ENCODE measurements at places on chromosomes 2 and 18.
A peak's percentile ranks its signal among the peaks of the same experiment; 100 is the strongest.

DNA sequence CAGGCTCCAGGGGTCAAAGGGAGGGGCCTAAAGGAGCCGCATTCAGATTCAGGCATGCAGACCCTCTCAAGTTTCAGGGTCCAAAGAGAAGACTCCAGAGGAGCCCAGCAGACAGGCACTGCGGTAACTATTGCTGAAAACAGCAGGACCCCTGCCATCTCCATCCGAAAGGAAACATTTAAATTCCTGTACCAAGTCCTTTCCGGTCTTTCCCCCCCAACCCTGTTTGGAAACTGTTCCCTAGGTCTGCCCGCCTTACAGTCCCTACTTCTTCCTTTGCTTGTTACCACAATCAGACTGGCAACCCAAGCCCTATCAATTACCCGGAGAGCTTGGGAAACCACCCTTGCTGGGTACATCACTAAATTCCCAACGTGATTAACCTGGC, 82.0 kb downstream of the DNMT3A start:
- DNase-seq, result no peak

DNA sequence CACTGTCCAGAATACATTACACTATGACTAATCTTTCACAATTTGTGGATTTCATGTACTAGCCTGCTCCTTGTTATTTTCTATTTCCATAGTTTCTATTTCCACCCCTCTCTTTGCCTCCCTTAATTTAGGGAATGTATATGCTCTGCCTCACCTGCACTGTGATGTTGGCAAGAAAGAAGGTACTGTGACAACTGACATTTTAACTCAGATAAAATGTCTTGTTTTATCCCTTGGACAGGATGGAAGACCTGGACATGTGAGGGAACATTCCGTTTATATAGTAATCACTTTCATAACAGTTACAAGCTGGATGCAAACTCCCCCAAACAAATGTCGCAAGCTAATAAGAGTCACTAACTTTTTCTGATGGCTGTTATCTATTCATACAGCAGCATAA, 21.5 kb upstream of the DSG3 start:
- DNase-seq, result no peak

DNA sequence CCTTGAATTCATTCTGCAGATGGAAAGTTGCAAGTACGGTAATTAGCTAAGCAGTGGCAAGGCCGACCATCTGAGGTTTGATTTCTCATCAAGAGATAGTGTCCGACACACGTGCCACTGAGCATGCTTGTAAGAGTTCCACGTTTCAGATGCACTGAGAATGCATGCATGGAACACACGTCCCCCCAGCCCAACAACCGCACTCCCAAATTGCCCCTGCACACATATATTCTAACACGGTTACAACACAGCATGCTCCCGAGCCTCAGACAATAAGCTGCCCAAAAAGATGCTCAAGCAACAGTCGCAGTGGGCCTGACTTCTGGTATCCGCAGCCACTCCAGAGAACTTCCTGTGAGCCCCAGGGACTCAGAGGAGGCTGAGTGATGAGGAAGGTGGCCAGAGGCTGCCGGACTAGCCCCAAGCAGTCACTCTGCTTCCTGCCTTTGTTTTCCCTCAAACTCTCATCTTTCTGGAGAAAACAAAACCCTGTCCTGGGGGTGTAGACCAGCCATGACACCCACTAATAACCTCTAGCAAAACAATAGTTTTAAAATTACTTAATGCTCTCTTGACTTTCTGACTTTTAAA, 204.0 kb downstream of the TGIF1 start:
- DNase-seq, result no peak

DNA sequence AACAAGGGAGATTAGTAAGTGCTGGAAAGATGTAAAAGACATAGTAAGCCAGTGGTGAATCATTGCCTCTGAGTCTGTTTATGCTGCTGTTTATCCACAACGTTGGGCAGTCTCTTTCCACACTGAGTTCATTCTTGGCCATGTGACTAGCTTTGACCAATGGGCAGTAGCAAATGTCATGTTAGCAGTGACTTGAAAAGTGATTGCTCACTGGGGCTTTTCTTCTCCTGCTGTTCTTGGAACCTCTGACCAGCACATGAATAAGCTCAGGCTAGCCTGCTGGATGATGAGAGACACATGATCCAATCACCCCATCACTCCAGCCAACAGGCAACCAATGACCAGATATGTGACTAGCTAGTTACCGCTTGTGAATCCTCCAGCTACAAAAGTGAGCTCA, 360.4 kb downstream of the SLC4A3 start:
- DNase-seq, result no peak

DNA sequence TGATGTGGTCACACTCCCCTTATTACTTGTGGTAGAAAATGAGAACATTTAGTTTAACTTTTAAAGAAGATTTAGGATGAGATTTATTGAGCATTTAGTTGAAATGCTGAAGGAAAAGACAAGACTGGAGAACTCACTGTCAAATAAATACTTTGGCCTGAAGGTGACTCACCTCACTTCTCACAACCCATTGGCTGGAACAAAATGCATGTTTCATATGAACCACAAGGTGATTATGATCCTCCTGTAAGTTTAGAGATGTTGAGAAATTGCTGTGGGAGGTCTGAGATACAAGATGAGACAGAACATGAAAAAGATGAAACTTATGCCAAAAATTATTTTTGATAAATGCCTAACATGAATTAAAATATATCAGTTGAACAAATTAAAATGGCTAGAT, 1004.5 kb downstream of the SOCS6 start:
- no peak for DNase-seq

GRCh38 chr2:144510294-144510991, 9.5 kb downstream of the ZEB2 start:
- DNase-seq, result no peak

GRCh38 chr2:133362061-133362476, 206.2 kb downstream of the NCKAP5 start:
- DNase-seq, result no peak

DNA sequence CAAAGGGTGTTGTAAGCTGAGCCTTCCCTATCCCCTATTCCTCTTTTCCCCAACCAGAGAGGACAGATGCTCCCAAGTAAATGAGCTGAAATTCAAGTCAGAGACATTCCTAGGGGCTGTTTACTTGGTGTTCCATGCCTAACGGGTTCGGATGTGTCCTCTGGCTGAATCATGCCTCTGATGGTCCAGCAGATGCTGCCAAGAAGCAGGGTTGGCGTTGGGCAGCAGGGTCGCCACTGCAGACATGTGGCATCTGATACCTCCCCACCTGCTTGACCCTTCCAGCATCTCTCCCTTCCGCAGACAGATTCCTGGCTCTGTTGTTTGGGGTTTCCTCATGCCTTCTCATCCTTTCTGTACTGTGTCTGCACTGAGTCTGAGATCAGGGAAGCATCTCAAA, 108.3 kb downstream of the HNRNPLL start:
- DNase-seq, result no peak

DNA sequence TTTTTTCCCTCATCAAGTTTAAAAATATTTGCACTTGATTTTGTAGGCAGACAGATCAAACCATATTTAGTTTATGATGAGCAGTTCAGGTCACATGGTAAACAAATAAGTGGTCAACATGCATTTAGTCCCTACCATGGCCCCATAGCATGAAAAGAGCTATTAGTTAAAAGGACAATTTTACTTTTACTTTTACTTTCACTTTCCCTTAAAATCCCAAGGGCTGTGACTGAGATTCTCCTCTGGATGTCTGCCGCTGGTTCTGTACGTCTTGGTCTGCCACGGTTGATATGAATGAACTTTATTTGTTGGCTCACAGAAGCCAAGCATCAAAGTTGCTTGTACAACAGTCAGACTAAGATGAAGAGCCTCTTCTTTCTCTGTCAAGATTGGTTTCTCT, 626.2 kb upstream of the CDH7 start:
- no peak for DNase-seq

- DNase-seq, result no peak
These were observed 19.9 kb downstream of the SNORC start for GRCh38 chr2:232889876-232890401.

DNA sequence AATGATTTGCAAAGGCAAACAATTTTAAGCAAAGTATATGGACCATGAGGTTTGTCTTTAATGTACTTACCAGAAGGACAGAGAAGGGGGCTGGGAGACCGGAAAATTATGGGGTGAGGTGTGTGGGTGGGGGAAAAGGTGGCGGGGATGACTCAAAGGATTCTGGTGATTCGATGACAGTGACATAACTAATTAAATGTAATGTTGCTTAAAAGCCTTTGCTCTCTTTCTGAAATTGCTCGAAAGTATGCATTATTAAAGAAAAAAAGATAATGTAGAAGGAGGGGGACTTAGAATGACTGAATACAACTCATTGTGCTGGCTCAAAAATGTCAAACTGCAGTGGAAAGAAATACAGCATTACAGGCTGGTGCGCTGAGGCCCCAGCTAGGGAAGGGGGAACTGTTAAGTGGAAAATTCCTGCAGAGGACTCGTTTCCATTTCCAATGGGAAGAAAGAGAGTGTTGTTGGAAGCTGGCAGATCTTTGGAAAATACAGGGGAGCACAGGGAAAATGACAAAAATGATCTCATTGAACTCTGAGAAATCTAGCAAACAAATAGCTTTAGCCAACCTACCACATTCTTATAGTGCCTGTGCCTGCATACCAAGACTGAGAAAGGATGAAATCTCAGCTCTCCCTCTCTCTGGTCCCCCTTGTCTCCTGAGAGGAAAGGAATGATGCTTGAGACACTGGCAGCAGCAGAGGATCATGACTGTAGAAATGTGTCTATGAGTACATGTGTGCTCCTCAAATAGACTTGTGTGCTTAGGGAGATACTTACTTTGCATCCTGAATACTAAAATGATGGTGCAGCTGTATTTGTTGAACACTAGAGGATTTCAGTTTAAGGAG, 632.4 kb downstream of the NYAP2 start:
- peak; percentile 63 for DNase-seq

- no peak for DNase-seq
These were observed 152.4 kb upstream of the NCK2 start for GRCh38 chr2:105592288-105592687.

GRCh38 chr2:162242586-162243280, 512 bp downstream of the FAP start:
- no peak for DNase-seq

- DNase-seq, result no peak
These were observed 78.2 kb downstream of the HRH4 start for GRCh38 chr18:24538414-24539264.

DNA sequence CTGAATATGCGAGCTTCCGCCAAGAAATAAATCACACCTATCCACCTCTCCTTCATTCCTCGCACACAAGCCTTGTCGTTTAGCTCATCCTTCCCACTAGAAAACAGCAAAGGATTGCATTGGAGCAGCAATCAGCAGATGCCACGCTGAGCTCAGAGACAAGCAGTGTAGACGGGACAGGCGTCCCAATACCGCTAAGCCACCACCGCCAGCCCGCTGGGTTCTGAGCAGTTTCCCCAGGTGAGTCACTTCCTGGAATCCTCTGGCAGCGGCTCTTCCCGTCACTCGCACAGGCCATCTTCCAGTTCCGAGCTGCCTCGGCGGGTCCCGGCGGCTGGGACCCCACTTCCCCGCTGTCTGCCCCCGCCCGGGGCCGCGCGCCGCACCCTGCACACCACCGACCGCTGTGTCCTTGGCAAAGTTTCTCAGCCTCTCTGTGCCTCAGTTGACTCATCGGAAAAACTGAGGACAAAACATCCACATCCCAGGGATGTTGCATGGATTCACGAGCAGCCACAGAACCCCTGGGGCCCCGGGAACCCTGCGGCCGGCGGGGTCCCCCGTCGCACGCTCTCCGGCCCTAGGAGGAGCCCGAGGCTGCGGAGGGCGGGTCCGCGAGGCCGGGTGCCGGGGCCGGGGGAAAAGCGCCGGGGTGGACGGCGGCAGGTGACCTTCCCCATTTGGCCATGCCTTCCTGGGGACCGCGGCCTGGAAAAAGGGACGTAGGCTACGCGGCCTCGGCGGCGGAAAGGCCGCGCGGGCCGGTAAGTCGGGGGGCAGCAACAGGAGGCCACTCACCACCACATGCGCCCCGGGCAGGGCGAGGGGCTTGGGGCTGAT, 573 bp downstream of the KDSR start:
- peak; percentile 85 for DNase-seq

DNA sequence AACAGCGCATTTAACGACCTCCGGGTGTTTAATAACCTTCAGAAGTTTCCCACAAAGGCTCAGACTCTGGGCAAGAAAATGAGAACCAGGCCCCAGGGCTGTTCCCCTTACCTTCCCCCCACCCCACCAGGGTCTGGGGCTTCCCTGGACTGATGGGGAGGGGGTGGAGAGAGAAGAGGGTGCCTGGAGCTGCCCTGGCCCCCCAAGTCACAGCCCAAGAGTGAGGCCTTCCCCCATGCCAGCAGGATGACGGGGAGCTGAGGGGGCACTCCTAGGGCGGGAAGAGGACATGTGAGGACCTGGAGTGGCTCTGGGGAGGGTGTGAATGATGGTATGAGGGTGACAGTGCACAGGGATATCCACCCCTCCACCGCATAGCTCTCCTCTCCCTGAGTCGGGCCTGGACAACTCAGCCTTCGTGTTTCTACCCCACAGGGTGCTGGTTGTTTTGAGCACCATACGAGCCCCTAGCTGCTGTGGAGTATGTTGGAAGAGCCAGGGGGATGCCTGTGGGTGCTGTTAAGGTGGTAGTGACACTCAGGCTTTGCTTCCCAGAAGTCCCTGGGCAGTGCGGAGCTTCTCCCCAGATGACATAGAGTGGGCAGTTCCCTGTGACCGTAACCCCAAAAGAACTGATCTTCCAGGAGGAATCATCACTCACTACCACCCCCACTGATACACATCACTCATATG, 3.9 kb downstream of the PKDCC start:
- DNase-seq, result no peak

- DNase-seq, result no peak
These were observed 224.8 kb downstream of the NUP35 start for GRCh38 chr2:183349091-183349490.

DNA sequence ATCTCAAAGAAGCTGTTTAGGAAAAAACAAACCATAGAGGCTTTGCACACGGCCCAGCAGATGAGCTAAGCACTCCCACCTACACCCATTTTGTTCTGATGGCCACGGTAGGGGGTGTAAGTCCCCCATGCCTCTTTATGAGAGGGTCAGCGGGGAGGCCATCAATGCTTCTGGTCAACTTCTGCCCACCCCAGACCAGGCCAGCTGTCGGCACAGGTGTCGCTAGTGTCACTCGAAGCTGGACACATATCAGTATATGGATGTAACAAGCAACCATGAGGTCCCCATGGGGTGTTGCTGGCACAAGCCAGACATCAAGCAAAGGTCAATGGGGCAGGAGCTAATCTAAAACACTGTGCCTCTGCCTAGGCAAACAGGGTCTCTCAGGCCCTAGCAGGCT, 23.7 kb upstream of the SLC35F6 start:
- DNase-seq, result no peak

DNA sequence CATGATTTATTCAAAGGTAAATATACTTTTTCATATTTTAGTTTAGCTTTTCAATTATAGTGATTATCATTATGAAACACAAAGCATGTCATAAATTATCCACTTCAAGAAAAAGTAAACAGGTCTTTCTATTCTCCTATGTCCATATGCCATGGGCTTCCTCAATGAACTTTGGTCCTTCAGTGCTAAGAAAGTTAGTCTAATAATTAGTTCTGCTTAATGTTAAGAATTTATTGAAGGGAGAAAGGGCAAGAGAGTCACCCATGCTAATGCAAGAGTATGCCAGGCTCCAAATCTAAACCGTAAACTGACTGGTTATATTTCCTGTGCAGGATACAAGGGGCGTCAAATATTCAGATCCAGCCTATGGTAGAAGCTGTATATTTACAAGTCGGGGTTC, 96.2 kb downstream of the GORASP2 start:
- DNase-seq, result no peak
